ENCODE measurements at places on chromosomes 1 and 21.
A peak's percentile ranks its signal among the peaks of the same experiment; 100 is the strongest.

DNA sequence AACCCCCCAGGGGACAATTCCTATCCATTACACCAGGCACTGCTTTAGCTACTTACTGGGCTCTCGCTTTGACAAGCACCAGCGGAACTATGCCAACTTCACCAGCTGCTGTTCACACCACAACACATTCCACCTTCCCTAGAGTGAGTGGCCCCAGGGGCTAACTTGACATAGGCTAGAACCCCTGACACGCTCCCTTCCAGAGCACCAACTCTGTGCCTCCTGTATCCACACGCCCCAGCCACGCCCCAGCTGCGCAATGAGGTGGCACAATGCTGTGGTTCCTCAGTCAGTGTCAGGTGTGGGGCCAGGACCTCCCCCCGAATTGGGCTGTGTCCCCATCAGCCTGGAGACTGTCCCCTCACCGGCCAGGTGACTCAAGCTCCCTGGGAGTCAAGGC is 11.7 kb upstream of the FGR start:
- H3K4me1 ChIP-seq: peaks cover 28% of the 10 kb centered on the region
- no peak for DNase-seq
- no peak overlapping the region for H3K4me3 ChIP-seq

DNA sequence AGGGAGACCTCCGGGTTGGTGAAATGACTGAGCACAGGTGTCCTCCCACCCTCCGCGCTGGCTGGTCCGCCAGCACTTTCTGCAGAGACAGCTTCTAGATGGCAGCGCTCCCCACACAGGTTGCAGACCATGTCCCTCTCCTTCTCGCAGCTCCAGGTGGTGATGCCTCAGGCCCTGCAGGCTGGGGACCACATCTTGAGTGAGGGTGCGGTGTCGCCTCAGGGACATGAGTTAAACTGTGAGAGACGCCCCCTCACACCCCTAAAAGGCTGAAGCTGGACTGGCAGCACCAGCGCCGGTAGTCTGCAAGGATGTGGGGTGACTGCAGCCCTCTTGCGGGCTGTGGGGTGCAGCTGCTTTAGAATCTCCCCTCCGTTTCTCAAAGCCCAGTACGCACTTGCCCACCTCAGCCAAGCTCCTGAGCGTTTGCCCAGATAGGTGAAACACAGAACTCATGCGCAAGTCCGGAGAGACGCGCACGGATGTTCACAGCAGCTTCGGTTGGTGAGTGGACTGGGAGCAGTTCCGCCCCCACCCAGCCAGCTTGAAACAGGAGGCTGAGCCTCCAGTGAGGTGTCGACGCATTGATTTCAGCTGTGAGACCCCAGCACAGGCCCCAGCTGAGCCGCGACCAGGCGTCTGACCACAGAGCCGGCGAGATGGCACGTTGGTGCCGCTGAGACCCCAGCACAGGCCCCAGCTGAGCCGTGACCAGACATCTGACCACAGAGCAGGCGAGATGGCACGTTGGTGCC is 28.6 kb downstream of the COL6A1 start:
- no peak overlapping the region for H3K27ac ChIP-seq
- H3K27me3 ChIP-seq: peaks cover 22% of the 10 kb centered on the region
- H3K4me1 ChIP-seq: no peaks in the 10 kb centered on the region
- no peaks in the 10 kb centered on the region for H3K36me3 ChIP-seq

GRCh38 chr1:20375563-20375962 is 84.9 kb downstream of the VWA5B1 start:
- no peak overlapping the region for H3K27ac ChIP-seq
- H3K36me3 ChIP-seq: no peaks in the 10 kb centered on the region
- H3K4me1 ChIP-seq: peaks cover 2% of the 10 kb centered on the region
- H3K27me3 ChIP-seq: peaks cover 12% of the 10 kb centered on the region
- no peak for DNase-seq
- no peak overlapping the region for H3K4me3 ChIP-seq

- H3K27ac ChIP-seq: no peak overlapping the region
- H3K27me3 ChIP-seq: peaks cover 14% of the 10 kb centered on the region
- no peak for DNase-seq
- no peaks in the 10 kb centered on the region for H3K36me3 ChIP-seq
- no peak overlapping the region for H3K4me3 ChIP-seq
Observed at GRCh38 chr21:21003701-21004100, 5.5 kb downstream of the NCAM2 start.

DNA sequence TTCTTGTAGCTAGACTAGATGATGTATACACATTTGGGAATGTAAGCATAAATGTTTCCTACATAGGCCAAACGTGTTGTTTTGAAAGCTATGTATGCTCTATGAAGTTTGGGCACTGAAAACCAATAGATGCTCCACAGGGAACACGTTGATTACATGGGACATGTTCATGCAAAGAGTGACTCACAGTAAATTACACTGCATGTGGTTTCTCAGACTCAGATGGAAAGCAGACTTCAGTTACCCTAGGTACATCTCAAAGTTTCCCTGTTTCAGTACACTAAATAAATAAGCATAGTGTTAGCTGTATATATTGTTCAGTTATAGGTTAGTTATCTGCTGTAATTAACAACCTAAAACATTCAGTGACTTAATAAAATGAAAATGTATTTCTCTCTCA is 301.9 kb upstream of the RUNX1 start:
- H3K36me3 ChIP-seq: no peaks in the 10 kb centered on the region
- no peak for DNase-seq
- no peaks in the 10 kb centered on the region for H3K4me1 ChIP-seq
- H3K27me3 ChIP-seq: peaks cover 9% of the 10 kb centered on the region
- H3K27ac ChIP-seq: no peak overlapping the region
- H3K4me3 ChIP-seq: no peak overlapping the region

DNA sequence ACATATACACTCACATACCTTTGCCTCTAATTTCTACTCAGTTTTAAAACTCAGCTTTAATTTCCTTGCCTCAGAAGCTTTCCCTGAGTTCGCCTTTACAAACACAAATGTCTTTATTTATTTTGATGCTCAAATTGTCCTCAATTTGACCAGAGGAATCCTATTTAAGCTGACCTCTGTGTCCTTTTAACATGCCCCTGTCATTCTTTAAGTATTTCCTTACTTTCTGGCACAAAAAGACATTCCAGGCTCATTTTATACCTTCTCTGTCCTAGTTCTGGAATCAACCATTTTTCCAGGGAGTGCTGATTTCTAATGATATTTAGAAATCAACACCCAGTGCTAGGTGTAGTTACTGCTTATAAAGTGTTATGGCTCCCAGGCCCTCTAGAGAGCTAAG is 82.5 kb downstream of the OSBPL9 start:
- no peak for DNase-seq
- no peak overlapping the region for H3K27ac ChIP-seq
- no peak overlapping the region for H3K4me3 ChIP-seq
- H3K36me3 ChIP-seq: no peaks in the 10 kb centered on the region
- no peaks in the 10 kb centered on the region for H3K4me1 ChIP-seq

DNA sequence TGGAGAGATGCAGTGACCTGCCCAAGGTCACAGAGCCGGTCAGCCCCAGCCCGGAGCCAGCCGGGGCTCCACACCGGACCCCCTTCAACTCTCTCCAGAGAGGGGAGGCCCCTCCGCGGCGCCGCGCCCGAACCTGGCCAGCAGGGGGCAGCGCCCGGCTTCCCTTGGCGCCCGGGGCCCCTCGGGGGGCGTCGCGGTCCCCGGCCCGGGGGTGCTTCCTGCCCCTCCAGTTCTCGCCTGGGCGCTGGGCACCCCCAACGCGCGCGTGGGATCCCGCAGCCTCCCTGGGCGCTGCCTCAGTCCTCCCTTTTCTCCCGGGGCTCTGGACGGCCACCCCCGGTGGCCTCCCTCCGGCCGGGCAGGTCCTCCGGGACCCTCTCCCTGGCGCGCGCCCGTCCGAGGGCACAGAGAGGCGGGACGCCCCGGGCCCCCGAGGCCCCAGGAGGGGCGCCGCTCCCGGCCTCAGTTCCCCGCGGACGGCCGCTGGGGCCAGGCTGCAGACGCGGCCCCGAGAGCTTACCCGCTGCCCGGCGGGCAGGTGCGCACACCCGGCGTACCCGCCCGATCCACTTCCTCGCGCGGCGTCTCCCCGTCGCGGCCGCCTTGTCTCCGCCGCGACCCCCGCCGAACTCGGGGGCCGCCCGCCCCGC is 406 bp downstream of the HTR1D start:
- H3K36me3 ChIP-seq: no peaks in the 10 kb centered on the region
- DNase-seq: peak; percentile 40
- H3K4me3 ChIP-seq: no peak overlapping the region
- peaks cover 68% of the 10 kb centered on the region for H3K27me3 ChIP-seq
- H3K27ac ChIP-seq: no peak overlapping the region
- H3K4me1 ChIP-seq: peaks cover 4% of the 10 kb centered on the region

- no peaks in the 10 kb centered on the region for H3K4me1 ChIP-seq
- peaks cover 18% of the 10 kb centered on the region for H3K36me3 ChIP-seq
- H3K27me3 ChIP-seq: no peaks in the 10 kb centered on the region
- H3K4me3 ChIP-seq: no peak overlapping the region
Observed at GRCh38 chr1:163300568-163300967, 21.2 kb upstream of the NUF2 start.

DNA sequence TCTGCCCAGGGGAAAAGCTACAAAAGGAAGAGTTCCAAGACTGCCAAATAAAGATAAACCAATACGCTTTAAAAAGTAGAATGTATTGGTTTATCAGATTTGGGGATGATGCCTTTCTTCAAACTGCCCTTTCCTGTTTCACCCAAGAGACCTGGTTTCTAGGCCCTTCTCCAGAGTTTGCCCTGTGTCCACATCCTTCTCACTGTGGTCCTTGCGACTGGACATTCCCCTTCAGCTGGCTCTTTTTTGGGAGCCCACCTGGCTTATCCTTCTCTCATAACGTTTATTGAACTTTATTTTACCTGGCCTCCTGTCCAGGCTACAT is 490 bp upstream of the CZIB start:
- H3K4me1 ChIP-seq: peaks cover 31% of the 10 kb centered on the region
- peak overlapping the region; percentile 97 for H3K27ac ChIP-seq
- no peaks in the 10 kb centered on the region for H3K27me3 ChIP-seq
- no peak for DNase-seq

GRCh38 chr1:32336963-32337675 is 1.1 kb upstream of the MARCKSL1 start:
- H3K27ac ChIP-seq: no peak overlapping the region
- peaks cover 3% of the 10 kb centered on the region for H3K27me3 ChIP-seq
- peak overlapping the region; percentile 22 for H3K4me3 ChIP-seq
- H3K4me1 ChIP-seq: peaks cover 42% of the 10 kb centered on the region
- DNase-seq: peak; percentile 60

DNA sequence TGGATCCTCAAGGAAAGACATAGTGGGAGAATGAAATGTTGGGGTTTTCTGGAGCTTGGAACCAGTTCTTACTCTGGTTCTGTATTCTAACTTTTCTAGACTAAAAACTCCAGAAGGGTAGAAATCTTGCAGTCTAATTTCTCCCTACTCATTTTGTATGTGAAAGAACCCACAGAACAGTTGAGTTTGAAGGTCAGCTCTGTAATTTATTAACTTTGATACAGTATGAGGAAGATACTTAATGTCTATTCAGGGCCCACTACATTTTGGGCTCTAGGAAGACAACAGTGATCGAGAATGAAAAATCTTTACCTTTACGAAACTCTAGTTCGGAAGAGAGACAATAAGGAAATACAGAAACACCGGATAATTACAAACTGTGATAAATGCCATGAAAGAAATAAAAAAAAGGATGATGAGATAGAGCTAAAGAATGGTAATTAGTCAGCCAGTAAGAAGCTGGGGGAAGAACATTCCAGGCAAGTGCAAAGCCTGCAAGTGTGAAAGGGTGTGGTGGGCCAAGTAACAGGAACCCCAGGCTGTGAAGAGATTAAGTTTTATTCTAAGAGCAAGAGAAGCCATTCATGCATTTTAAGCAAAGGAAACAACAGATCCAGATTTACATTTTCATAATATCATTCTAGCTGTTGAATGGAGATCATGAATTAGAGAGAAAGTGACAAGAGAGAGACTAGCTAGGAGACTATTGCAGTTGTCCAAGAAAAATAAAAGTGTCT is 159.9 kb upstream of the HMCN1 start:
- no peak for DNase-seq
- no peak overlapping the region for H3K4me3 ChIP-seq
- H3K36me3 ChIP-seq: peaks cover 36% of the 10 kb centered on the region
- H3K27ac ChIP-seq: no peak overlapping the region

DNA sequence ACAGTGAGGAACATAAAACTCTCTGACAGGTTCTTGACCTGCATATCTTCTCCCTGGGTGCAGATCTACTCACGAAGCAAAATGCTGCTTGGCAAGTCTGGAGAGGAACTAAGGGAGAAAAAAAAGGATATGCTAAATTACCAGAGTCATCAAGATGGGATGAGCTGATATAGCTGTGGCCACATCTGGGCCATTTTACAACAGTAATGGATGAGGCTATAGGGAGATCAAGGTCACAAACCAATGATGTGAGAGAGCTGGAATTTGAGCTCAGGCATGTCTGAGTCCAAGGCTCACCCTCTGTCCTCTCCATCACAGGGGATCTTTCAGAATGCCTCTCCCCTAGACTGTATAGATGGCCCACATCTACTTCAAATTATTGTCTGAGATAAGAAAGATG is 26.2 kb downstream of the ZMYND12 start:
- DNase-seq: no peak
- no peaks in the 10 kb centered on the region for H3K36me3 ChIP-seq
- no peaks in the 10 kb centered on the region for H3K27me3 ChIP-seq
- no peak overlapping the region for H3K4me3 ChIP-seq
- H3K27ac ChIP-seq: no peak overlapping the region

DNA sequence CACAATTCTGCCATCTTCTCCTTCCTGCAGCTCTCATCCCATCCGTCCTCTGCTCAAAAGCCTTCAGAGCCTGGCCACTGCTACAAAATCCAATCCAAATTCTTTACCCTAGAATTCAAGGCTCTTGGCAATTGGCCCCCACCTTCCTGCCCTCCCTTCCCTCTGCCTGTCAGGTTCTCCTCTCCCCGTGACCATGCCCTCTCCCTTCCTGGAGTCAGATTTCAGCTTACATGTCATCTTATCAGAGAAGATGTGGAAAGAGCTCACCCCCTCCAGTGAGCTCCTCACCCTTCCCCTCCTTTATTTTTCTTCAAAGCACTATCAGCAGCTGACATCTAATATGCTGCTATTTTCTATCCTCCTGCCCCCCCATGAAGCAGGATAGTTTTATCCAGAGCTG is 86.9 kb downstream of the GRIK3 start:
- no peak overlapping the region for H3K27ac ChIP-seq
- H3K4me3 ChIP-seq: no peak overlapping the region
- no peaks in the 10 kb centered on the region for H3K4me1 ChIP-seq
- no peaks in the 10 kb centered on the region for H3K36me3 ChIP-seq
- no peak for DNase-seq
- no peaks in the 10 kb centered on the region for H3K27me3 ChIP-seq

Measured in activated CD8-positive, alpha-beta T cell treated with anti-CD3 and anti-CD28 coated beads, Interleukin-2, amount 10 ng/mL, durations not matched to agents 7 days and 5 days (primary cell).